ENCODE measurements at places on chromosomes 4 and X.

DNA sequence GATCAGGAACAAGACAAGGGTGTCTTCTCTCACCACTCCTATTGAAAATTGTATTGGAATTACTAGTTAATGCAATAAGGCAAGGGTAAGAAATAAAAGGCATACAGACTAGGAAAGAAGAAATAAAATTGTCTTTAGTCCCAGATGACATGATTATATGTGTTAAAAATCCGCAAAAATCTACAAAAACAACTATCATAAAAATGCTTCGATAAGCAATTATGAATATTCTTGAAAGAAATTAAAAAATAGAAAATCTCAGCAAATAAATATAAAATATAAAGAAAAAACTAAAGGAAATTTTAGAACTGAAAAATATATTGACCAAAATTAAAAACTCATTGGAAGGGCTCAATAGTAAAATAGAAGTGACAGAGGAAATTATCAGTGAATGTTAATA is 243.3 kb downstream of the ZNF674 start:
- no peak for DNase-seq

DNA sequence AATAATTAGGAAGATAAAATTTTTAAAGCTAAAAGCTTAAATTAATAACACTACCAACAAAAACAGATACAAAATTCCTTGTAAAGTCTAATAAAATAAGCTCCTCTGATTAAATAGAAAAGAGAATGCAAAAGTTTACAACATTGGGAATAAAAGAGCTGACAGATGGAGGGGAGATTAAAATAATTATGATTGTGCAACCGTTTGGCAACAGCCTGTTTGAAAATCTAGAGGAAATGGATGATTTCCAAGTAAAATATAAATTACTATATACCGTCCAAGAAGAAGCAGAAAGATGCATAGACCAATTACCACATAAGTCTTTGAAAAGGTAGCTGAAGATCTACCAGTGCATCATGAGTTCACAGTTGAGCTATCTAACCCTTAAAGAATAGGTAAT is 46.4 kb upstream of the VBP1 start:
- DNase-seq = no peak

GRCh38 chr4:1043162-1043561 is 31.7 kb downstream of the FGFRL1 start:
- no peak for DNase-seq

DNA sequence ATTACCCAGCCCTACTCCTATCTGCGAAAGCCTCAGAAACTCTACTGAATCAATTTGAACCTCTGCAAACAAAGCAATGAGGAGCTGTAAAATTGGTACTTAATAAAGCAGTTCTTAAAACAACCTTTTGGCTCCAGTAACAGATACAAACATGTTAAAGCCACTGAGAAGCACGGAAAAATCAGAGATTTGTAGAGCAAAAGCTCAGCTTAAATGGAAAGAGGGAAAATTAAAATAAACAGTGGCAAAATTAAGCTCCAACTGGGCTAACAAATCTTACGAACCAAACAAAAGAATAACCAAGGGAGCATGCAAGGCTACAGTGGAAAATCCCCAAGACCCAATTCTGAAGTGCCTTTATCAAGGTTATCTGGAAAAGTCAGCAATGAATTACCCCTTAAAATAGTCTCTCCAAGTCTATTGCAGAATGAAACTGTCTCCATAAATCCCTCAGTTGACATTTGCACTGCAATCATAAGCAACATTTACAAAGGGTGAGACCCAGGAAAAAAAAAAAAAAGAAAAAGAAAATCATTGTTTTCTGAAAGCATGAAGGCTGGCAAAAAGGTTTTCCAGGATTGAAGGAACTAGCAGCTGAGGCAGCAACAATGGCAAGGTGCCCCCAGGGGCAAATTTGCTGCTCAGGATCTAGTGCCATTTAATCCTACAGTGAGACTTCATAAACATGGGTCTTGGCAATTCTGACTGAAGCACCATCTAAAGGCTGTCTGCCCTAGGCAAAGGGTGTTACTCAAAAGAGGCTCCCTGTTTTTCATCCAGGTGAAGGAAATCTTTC is 40.1 kb downstream of the USP46 start:
- no peak for DNase-seq

DNA sequence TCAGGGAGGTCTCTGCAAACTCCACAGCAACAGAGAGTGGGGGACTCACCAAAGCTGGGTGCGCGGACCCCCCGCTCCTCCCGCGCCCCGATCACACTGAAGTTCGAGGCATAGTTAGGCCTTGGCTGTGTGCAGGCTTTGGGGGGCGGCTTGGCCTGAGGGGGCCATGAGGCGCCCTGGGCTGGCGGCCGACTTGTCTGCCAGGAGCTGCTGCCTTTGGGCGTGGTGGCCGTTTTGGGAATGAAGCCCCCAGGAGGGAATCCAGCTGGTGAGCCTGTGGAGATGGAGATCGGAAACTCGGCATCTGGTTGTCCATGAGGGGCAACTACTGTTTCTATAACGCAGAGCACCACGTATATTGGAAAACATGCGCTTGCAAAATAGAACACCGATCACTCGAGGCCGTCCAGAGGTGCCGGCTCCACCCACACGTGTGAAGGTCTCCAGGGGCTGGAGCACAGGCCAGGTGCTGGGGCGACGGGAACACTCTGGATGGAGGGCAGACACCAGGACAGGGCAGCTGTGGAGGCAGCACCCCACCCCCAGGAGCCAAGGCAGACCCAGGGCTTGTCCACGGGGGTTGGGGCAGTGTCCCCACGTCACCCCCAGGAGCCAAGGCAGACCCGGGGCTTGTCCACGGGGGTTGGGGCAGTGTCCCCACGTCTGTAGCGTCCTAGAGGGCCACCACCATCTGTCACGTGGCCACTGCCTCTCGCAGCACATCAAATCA is 25.9 kb upstream of the CPLX1 start:
- no peak for DNase-seq

- no peak for DNase-seq
Measured at GRCh38 chrX:50075630-50076339, 125.0 kb downstream of the AKAP4 start.

DNA sequence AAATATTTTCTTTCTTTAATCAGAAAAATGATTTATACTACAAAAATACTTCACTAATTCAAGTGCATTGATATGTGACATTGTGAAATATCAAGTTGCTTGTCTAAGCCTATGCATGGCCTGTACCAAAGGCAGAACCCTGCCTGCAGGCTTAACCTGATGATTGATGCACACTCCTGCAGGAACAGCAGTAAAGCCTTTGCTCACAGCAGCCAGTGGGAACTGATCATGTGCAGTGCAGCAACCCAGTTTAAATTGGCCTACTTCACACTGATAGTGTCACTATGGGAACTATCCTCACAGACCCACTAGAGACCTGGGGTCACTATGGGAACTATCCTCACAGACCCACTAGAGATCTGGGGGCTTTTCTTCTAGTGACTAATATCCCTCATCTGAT is 603.8 kb downstream of the RAPGEF2 start:
- no peak for DNase-seq

GRCh38 chr4:122898370-122899150 is 23.8 kb downstream of the NUDT6 start:
- DNase-seq = peak; percentile 6

DNA sequence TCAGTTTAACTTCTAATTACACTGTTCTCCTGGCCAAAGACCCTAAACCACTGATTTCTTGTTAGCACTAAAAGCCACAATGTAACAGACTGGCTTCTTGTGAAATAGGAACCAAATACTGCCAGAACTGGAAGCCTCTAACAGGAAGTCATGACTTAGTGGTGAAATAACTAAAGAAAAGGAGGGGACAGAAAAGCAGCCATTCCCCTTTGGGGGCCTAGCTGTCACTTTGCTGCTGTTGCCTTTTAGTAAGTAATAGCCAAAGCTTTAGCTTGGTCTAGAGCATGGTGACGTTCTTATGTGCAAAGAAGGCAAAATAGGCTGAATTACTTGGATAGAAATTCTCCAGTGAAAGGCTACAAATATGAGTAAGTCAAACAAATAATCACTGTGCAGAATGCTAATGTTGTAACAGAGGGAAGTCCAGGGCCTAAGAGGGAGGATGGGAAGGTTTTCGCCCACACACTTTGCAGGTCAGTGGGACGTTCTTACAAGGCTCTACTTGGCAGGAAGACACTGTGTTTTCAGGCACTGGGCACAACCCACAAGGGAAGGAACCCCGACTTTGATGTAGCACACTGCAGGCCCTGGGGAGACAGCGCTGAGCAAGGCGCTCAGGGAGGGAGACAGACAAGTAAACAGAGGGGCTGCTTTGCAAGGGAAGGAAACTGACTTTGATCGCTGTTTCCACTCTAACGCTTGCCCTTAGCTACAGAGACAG is 16.7 kb downstream of the GAB3 start:
- DNase-seq = peak; percentile 28

DNA sequence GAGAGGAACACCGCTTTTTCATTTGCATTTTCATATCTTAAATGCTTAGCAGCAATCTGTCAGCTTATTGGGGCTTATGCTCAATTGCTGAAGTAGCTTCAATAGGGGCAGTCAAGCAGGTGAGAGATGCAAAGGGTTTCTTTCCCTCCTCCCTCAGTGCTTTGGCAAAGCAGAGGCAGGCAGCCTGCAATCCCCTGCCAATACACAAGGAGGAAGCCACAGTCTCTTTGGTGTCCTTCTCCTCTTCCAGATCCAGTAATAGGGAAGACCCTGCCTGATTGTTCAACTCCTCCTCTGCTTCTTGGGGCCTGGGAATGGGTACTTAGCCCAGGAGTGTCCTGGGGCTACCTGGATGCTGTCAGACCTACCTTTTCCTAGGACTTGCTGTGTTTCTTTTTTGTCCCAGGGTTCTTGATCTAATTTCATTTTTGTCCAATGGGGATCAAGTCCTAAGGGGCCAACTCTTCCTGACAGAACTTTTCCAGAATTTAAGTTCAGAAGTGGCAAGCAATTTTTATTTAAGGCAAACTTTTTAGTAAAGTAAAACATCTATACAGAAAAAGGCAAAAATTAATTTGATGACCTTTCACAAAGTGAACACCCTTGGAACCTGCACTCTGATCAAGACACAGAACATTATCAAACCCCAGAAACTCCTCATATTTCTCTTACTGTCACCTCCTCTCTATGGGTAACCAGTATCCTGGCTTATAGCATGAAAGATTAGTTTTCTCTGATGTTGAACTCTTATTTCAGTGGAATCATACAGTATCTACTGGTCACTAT is 260.3 kb downstream of the PPP3CA start:
- no peak for DNase-seq

DNA sequence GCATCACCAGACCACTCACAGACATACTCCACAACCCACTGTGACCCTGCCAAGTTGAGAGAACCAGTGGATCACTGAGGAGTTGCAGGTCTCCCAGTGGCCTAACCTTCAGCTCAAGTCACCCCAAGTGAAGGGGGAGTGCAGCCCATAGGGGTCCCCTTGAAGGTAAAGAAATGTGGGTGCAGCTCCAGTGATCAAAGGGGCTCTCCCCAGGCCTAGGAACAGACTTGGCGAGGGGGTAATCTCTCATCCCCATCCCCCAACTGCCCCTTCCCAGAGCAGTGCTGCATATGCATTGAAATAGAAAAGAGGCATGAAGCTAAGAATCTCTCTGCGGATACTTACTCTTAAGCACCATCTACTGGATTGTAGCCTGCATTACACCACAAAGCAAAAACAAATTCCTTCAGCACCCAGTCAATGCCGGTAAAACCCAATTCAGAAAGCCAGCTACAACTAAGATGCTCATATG is 27.0 kb downstream of the MAGEE1 start:
- DNase-seq = no peak
